Caco-2 (cell line): ENCODE measurements at places on chromosomes 4 and X.

DNA sequence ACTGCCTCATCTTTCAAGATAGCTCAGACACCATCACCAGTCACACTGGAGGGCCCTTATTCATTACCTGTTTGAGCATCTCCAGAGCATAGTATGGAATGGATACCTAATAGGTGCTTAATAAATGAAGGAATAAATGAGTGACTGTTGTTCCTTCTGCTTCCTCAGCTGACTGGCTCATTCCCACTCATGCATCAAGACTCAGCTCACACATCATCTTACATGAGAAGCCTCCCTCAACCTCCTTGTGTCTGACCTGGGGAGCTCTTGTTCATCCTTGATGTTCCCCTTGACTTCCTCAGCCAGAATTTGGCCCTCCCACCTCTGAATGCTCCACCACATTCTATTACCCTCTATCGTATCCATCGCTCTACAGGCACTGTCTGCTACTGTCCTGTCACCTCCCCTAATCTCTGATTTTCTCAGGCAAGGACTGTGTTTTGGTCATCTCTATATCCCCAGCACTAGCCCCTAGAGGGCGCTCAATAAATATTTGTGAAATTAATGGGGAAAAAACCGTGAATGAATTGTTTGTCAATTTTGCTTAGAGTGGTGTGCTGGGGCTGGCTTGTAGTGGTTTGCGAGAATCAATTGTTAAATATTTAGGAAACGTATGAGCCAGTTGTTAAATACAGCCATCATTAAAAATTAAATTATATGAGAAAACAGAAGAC, 88.3 kb downstream of the NHSL2 start:
- DNase-seq: no peak

DNA sequence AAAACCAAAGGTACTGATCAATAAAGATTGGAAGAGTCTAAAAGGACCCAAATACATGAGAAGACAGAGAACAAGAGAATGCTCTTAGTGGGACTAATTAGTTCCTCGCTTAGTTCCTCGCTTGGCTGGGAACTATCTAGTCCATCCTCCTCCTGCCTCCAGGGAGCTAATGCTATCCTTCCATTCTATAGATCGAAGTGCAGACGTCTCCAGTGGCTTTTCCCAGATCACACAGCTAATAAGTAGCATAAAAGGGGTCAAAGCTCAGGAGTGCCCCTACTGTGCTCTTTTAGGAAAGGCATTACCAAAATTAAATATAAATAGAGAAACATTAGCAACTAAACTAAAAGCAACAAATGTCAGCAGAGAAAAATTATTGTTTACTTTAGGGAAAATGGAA, 42.3 kb upstream of the PPARGC1A start:
- no peak for DNase-seq

GRCh38 chrX:154325541-154325940, 29.9 kb downstream of the TKTL1 start:
- no peak for DNase-seq

DNA sequence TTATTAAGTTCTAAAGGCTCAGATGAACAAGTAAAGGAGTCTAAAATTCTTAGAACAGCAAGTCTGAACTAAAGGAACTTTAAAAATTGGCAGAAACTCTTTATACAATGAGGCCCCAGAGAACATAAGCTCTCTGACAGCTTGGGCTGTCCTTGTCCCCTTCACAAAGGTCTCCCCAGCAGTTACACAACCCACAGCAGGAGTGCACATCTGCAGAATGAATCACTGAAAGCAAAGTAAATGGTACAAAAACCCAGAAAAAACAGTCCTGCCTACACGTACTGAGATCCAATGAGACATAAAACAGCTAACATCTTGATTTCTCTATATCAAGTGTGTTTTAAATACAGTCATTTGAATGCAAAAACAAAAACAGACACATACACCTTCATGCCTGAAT, 18.7 kb downstream of the RBBP7 start:
- DNase-seq: no peak

GRCh38 chr4:82428526-82428968, 1.7 kb downstream of the HNRNPDL start:
- no peak for DNase-seq

DNA sequence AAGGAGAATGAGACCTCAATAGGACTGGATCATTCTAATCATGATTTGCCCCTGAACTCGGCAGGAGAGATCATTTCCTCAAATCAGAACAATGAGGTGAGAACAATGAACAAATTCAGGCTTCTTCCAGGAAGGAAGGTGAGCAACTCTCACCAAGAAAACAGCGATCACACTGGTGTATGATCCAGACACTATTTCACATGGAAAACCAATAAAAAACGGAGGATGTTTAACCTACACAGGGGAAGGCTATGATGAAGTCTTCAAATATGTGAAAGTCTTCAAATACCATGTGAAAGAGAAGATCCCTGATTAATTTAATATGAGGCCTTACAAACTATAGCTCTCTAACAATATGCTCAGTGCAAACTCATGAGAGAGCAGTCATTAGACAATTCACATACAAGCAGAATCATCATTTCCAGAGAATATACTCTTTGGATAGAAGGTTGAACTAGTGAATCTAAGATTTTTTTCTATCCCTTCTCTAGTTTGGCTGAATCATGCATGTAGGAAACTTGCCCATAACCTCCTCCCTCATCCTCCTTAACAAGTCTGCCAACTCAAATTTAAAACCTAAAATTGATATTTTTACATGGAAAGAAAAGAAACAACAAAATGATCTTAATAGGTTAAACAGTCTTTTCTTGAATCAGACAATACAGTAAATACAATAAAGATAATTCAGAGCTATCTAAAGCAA, 122.5 kb downstream of the ADAMTS3 start:
- no peak for DNase-seq
